Mesenteric fat pad (tissue), 1 donor: ENCODE measurements at places on chromosomes 7 and 10. TPM values are rescaled to one million over a fixed set of nuclear protein-coding genes. Genes with fewer than 3 reads are reported as not detected.
A peak's percentile ranks its signal among the peaks of the same experiment; 100 is the strongest.

Gene OPN1SW
- total RNA-seq: not detected

- DNase-seq: peak; percentile 45
Observed at GRCh38 chr10:86937502-86938154, 19.8 kb downstream of the MMRN2 start.

Gene SSC4D
- 3.7 TPM for total RNA-seq

DNA sequence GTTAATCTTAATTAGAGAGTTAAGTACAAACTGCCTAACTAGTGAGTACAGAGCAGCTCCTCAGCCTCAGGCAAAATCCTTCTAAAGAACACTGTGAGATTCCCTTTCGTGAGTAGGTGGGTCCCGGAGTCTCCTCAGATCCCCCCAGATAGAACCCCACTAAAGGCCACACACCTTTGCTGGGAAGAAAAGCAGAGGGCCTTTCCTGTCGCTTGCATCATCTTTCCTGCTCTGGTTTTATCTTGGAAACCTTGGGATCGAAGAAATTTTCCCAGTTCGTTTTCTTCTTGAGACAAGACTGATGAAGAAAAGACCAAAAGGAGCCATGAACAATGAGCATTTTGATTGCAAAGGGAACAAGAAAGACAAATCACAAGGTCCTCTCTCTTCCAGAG lies 40.9 kb downstream of the ICA1 start:
- no peak for DNase-seq

DNA sequence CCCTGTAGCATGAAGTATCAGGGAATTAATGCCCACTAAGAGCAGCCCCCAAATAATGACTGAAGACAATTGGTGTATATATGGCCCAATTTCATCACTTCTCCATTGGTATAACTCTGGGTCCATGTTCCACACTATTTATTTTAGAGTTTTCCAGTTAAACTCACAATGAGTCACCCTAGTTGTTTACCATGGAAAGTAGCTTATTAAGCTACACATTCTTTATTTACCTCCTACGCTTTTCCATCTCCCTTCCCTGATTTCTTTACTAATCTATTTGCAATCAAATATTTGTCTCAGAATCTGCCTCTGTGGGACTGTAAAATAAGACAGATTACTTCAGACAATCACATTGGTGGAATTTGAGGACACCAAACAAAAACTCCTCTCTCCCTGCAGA lies 655.6 kb downstream of the SORCS1 start:
- no peak for DNase-seq

DNA sequence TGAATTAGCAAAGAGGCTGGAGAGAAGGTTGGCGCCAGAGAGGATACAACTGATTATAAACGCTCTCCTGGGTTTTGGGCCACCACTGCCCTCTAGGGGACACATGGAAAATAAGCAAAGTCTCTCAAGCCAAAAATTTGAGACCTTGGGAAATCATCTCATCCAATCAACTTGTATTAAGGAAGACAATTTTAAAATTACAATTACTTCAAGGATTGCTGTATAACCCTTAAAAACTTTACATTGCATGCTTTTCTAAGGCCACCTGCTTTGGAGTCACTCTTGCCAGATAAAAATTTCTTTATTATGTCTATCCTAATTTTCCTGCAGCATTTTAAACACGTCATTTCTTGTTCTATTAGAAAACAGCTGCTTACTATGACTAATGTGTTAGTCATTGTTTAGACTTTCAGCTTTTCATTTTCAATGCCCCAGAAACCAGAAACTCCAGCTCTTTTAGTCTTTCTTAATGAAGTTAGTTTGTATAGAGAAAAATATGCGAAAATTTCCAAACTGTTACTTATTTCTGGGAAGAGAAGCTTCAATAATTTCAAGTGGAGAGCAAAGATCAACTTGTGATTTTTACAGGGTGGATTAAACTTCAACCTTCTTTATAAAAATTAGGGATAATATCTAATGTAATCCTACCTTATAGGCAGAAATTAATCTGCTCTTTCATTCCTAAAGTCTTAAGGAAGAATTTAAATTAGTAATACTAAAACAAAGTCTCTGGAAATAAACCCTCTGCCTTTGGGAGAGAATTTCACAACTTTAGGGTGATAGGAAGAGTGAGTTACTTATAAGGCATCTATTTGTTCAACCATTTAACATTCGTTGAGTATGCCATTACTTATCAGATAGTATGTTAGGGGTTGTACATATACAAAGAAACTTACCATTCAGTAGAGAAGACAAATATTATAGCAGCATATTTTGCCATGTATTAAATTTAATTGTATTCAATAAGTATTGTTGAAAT lies 20.6 kb upstream of the RHOBTB1 start:
- DNase-seq: no peak

GRCh38 chr7:100467638-100468373 lies 3.7 kb upstream of the SPACDR start:
- no peak for DNase-seq

Gene PTPRZ1
- total RNA-seq: 0.48 TPM

DNA sequence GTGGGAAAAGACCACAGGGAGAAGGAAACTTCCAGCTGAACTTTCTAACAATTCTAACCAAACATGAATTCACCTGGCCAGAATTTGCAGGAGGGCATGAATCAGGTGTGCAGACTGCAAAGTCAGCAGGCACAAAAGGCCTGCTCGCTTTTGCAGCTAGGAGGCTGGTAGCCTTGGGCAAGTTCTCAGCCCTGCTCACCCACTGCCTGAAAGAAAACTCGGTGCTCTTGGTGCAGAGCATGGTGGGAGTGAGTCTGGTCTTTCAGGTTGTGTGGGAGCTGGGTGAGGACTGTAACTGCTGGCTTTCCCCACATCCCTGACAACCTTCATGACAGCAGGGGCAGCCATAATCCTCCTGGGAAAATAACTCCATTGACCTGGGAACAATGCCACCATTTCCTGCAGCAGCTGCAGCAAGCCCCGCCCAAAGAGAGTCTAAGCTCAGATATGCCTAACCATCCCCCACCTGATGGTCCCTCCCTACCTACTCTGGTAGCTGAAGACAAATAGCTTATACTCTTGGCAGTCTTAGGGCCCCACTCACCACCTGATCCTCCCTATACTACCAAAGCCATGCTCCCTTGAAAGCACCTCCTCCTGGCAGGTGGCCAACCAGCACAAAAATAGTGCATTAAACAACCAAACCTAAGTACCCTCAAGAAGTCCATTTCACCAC lies 31.6 kb downstream of the ZNF117 start:
- no peak for DNase-seq

DNA sequence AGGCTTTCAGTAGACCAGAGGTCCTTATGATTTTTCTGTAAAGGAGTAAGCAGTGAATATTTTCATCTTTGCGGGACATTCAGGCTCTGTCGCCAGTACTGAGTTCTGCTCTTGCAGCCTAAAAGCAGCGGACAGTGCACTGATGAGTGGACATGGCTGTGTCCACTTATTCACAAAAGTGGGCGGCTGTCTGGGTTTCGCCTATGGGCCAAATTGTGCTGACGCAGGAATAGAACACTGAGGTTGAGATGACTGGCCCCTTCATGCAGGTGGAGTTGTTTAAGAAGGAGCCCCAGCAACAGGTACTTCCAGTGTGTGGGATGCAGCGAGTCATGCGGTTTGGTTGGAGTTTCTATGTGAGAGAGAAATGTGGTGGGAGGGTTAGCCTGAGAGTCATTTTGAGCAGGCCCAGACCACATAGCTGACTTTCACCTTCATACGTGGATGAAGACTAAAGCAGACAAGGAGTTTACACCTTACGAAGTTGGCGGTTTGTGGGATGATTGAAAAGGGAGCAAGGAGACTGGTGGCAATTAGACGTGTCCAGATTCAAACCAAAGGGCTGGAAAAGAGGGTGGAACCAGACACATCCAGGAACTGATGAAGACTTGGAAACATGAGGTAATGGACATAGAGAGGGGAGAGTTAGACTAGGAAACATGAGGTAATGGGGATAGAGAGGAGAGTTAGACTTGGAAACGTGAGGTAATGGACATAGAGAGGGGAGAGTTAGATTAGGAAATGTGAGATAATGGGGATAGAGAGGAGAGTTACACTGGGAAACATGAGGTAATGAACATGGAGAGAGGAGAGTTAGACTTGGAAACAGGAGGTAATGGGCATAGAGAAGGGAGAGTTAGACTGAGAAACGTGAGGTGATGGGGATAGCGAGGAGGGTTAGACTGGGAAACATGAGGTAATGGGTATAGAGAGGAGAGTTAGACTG lies 38.2 kb downstream of the WDR37 start:
- no peak for DNase-seq

Gene C10orf62
- not detected for total RNA-seq

Gene AKR1C8
- total RNA-seq: 1.3 TPM

GRCh38 chr10:131943021-131943814 lies 38.5 kb downstream of the BNIP3 start:
- DNase-seq: peak; percentile 64

GRCh38 chr10:71598621-71599055 lies 120.9 kb downstream of the C10orf105 start:
- DNase-seq: peak; percentile 93

- DNase-seq: peak; percentile 6
Observed at GRCh38 chr7:134084488-134085144, 42.5 kb upstream of the LRGUK start.

DNA sequence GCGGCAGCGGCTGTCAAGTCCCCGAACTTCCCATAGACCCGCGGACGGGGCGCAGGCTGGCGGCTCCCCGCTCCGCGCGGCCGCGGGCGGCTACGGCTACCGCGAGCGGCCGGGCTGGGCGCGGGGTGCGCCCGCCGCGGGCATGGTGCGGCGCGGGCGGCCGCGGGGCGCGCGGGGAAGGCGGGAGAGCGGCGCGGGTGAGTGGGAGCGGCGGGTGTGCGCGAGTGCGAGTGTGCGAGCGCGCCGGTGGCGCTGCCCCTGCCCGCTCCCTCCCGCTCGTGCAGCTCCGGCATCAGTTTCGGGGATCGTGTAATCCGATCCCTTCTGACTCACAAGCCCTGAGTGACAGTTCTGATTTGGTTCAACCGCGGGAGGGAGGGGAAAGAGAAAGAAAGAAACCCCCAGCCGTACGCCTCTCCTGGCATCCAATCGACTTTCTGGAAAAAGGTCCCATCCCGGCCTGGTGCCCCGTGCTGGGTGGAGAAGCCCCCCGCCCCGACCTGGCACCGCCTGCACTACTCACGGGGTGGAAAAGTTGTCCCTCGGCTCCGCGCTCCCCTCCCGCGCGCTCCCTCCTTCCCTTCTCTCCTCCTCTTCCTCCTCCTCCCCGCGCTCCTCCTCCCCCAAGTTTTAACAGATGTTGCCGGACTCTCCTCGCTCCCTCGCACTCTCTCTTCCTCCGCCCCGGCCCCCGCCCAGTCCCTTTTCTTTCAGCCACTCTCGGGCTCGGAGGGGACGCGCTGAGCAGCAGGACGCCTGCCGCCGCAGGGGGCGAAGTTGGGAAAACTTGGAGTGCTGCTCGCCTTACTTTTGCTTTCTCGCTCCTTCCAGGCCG lies at the start of gene GLI3:
Gene GLI3, minus strand, starts transcription at position 234 of the 835 bp plus-strand sequence. CDS start 13,956 bp downstream, outside the sequence.
- DNase-seq: peak; percentile 92

- no peak for DNase-seq
Observed at GRCh38 chr7:104934665-104935064, 79.3 kb upstream of the KMT2E start.

- no peak for DNase-seq
Observed at GRCh38 chr10:84783386-84783785, 455.0 kb downstream of the CCSER2 start.

Gene ABHD11
- total RNA-seq: 14.3 TPM

Gene VPS37D
- 2.0 TPM for total RNA-seq

GRCh38 chr7:1738511-1738910 lies 68.4 kb downstream of the ELFN1 start:
- DNase-seq: no peak

GRCh38 chr10:46525824-46526681 lies 30.4 kb downstream of the GPRIN2 start:
- DNase-seq: no peak

Gene SYT15
- 6.3 TPM for total RNA-seq

DNA sequence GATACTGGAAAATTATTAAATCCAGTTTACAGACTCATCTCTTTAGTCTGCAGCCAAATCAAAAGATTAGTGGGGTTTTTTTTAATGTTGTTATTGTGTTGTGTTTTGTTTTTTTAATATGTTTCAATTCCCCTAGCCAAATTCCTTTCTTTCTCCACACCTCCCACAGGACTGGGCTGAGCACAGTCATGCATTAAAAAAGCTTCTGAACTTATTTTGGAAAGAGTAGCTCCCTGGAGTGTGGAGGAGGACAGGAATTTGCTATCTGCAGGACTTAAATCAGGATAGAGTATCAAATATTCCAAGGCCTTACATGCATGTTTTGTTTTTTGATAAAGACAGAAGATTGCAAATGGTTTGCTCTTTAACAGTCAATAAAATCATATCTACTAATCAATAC lies 90.7 kb downstream of the GNAI1 start:
- no peak for DNase-seq

Gene NPFFR1
- not detected for total RNA-seq

GRCh38 chr7:134941185-134941900 lies 45.0 kb upstream of the AGBL3 start:
- DNase-seq: no peak

Gene COL13A1
- total RNA-seq: not detected

DNA sequence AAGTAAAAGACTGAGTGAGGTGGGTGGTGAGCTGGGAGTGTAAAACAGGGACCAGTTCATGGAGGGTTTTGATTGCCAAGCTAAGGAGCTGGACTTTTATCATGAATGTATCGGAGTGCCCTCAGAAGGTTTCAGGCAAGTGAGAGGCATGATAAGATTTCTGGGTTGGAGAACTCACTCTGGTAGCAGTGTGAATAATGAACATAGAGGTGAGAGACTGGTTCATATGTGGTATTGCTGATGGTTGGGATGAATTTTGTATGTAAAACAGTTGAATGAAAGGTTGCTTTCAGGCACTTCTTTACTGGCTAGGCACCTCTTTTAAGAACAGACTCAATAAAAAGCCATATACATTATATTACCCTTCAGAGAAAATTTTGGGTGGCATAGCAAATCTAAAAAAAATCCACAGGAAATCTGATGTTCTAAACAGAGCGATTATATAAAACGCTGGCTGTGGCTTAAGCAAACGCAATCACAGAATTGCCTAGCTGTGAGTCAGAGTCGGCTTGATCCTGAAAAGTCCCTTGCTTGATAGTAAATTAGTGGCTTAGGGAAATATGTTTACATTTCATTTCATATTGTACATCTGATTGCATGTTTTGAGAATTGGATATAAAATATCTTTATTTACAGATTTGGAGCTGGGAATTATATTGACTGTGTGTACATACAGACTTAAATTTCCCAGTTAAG lies 92.9 kb upstream of the HDAC9 start:
- DNase-seq: no peak

Gene NUTM2D
- 2.1 TPM for total RNA-seq

DNA sequence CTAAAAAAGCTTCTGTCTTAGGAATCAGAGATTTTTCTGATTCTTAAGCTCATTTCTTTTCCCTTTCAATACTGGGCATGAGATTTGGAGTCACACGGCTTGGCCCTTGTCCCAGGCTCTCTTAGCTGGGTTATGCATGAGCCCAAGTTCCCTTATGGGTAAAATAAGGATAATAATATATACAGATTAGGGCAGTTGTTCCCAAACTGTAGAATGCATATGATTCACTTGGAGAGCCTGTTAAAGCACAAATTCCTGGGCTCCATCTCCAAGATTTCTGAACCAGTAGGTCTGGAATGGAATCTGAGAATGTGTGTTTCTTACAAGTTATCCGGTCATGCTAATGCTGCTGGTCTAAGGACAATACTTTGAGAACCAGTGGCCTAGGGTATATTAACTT lies 154.0 kb downstream of the REEP3 start:
- DNase-seq: no peak

- DNase-seq: no peak
Observed at GRCh38 chr10:72499701-72500100, 126.2 kb downstream of the MICU1 start.
